ENCODE measurements at places on chromosomes 7 and 10.

- DNase-seq = no peak
These were observed 523 bp upstream of the CDH23 start for GRCh38 chr10:71396084-71396710.

GRCh38 chr10:124860426-124860825 is 58.8 kb downstream of the ABRAXAS2 start:
- DNase-seq = no peak

DNA sequence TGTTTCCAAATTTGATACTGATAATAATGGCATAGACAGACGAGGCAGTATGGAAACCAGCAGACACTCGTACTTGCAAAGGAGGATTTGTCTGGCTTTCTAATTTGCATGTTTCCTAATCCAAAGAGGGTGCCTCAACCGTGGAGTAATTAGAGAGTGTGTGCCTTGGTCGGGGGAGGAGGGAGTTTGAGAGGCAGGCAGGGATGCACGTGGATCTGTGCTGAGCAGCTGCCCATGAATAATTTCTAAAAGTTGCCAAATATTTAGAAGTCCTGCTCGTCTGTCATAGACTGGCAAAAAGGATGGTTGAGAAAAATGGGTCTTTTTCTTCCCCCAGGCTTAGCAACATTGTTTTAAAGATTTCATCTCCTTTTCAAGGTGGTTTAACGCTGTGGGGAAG is 69.4 kb downstream of the PTPRE start:
- DNase-seq = no peak

- no peak for DNase-seq
These were observed 63.5 kb downstream of the CAMK1D start for GRCh38 chr10:12412666-12413368.

DNA sequence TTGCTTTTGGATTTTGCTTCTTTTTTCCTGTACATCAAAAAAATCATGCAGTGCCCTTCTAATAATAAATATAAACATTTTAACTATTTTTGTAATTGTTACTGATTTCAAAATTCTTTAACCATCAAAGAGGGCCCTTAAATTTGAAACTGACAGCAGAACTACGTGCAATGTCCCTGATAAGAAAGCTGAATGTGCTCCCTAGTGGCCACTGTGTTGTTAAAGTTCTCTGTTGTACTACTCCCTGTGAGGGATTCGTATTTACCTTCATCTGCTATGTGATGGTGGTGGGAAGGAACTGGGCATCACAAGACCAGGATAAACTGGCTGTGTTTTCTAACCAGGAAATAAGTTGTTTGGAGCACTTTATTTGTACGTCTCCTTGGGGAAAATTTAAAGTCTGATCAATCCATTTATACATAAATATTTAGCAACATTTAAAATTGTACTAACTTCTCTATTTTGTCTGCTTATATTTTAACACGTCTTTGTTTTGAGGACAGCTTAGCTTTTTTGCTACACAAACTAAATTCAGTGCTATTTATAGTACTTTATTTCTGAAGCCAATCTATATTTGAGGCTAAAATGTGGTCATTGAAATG is 322.4 kb downstream of the HGF start:
- DNase-seq = no peak

DNA sequence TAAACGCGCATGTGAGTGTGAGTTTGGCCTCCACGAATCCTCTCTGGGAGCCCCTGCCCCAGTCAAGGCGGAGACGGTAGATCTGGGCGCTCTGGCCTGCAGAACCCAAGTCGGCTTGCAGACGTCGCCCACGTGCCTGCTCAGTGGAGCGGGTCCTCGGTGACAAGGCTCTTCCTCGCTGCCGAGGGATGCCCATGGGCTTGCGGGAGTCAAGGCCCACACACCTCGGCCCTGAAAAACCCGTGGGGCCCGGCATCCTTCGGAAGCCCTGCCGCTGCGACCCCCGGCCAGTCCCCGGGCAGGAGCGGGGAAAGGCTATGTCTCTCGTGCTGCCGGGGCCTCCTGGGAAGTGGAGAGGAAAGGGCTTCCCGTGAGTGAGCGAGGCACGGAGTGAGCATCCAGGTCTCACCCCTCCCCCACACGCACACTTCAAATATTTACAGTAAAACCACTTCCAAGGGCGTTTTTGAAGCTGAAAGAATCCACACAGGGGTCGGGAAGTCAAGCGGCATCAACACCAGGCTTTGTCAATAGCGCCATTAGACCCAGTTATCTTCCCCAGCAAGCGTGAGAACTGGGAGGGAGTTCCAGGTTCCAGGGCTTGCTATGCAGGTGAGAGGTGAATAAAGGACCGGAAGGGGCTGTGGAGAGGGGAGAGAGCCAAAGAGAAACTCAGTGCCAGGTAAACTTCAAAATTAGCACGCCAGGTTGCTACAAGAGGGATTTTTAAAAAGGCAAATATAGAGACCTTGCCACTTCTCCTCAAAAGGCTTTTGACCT is 1.1 kb upstream of the MNX1 start:
- DNase-seq = no peak

DNA sequence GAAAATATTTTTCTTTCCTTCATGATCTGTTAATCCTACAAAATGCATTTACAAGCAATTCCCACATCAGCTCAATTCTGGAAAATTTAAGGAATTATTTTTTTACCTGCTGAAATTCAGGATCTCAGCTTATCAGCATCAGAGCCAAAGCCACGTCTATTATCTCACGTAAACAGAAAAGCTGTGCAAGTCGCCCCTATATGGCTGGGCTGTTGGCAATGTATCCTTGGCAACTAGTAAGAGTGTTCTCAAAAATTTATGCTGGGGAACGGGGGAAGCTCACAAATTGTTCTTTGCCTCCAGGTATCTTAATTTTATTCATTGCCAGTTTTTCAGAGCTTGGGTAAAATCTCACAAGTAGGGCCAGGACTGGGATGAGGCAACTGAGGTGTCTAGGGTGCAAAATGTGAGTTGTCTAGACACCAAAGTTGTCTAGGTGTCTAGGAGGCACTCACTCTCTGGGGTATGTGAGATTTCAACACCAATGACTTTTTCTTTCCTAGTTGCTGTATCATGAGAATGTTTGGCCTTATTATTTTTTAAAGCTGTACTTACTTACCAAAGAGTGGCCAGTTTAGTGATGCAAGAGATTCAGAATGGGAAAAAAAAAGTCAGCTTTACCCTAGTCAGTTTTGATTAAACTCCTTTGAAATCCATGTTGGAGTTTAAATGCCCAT is 5.1 kb downstream of the GSTO2 start:
- DNase-seq = no peak
